T-helper 22 cell (primary cell): ENCODE measurements at places on chromosomes 7 and 10.

- DNase-seq: peak; percentile 0
These were observed 59.1 kb downstream of the ZNF365 start for GRCh38 chr10:62433181-62433692.

DNA sequence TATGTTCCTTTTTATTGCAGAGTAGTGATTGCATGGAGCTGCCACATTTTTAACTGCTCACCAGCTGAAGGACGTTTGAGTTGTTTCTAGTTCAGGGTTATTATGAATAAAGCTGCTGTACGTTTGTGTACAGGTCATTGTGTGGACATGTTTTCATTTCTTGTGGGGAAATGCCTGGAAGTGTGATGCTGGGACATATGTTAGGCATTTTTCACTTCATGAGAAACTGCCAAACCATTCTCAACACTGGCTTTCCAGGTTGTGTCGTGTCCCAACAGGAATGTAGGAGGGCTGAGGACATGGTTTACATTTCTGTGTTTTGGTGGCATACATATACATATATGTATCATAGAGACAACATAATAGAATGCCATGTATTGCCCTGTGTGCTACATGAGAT, 73.0 kb downstream of the NEURL1 start:
- no peak for DNase-seq

DNA sequence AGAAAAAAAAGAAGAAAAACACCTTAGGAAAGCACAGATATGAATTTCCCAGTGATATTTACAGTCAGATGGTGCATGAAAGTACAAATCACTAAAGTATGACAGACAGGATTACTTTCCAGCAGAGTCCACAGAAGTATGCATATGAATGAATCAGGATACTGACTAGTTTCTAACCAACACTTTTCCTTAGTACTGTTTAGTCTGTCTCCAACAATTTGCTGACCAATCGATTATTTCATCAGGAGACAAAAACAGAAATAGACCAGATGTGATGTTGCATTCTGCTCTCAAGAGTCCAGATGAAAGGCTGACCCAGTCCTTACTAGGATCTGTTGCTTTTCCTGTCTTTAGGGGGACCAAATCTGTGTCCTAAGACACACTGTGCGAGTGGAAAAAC, 14.6 kb downstream of the SLC35B4 start:
- no peak for DNase-seq

DNA sequence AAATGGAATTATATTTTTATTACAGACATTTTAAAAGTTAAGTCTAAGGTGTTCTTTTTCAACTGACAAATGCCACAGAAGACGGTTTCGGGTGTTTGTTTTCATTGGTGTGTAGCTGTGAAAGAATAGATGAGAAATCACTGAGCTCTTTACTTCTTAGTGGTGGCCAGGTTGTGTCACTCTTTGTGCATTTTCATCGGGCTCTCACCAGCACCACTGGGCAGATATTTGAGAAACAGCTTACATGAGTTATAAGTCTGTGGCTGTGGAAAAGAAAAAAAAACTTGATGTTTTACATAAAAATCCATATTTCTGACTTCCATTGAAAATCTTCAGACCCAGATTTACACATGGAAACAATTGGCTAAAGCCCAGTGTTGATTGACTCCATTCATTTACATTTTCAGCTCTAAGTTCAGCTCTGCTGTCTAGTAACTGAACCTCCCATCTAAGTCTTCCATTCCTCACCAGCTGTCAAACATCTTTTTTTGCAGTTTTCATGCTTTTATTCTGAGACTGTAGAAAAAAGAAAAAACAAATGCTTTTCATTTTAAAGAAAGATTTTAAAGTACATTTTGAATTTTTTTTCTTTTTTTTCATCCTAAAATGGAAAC, 22.3 kb downstream of the CABCOCO1 start:
- DNase-seq: no peak

- no peak for DNase-seq
These were observed 90.8 kb downstream of the JMJD1C start for GRCh38 chr10:63374991-63375390.

- no peak for DNase-seq
These were observed 7.3 kb upstream of the PCDH15 start for GRCh38 chr10:54808186-54808935.

DNA sequence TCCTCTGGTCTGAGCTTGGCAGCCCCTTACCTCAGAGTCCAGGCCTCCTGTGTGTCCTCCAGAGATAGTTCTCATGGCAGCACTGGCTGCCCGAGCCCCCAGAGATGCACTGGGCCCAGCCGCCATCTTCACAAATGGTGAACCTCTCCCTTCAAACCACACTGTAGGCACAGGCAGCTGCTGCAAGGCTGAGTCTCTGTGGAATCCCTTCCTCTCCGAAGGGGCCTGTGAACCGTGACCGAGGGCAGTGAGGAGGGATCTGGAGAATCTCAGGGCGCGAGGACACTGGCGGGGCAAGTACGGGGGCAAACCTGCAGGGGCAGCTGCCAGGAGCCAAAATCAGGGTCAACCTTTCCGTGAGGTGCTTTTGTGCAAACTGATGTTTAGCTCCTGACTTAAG, 69.5 kb upstream of the CFAP46 start:
- no peak for DNase-seq

- no peak for DNase-seq
These were observed 132.6 kb upstream of the PODXL start for GRCh38 chr7:131688738-131689661.

- no peak for DNase-seq
These were observed 499.3 kb downstream of the GLRX3 start for GRCh38 chr10:130635528-130635927.

DNA sequence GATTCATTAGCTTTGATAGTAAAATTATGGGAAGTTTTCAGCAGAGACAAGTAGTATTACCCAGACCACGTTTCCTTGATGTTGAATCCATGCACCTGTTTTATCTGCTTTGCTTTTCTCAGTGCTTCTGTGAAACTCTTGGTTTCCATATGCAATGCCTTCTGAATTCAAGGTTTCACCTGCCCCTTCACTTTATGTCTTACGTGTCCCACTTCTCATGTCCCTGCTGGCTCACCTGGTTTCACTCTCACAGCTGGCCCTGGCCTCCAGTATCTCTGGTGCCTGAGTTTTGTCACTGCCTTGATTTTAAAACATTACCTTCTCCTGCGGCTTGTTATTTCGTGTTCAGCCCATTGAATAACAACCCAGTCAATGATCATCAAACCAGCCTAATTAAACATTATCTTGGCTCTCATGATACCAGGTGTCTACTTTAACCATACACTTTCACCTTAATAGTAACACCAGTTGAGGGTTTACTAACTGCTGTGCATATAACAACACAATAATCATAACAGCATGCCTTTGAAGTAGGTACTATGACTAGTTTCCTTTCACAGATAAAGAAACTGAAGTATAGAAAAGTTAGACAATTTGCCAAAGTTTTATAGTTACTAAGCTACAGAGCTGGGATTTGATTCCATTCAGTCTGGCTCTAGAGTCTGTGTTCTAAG, 175.7 kb upstream of the PCLO start:
- DNase-seq: no peak

DNA sequence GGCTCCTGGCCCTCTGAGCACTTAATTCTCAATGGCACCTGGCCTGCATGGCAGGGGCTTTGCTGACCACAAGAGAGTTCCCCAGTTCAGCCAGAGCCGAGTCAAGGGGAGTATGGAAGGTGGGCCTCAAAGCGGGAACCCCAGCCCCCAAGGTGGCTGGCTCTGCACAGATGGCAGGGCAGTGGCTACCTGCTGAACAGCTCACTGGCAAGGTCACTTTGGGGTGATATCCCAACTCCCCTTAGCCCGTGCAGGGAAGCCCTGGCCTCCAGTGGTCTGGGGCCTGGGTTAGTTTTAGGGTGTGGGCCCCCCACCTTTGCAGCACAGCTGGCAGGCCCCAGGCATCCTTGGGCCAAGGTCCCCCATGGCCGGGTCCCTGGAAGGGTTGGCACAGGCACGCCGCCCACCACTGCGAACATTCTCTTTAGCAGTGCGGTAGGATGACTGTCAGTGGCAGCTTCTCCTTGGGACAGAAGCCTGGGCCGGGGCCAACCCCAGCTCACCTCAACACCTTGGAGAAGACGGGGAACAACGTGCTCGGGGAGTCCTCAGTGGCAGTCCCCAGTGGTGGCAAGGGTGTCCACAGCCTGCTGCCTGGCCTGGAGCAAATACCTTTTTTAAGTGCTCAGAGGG, 36.8 kb downstream of the PPIF start:
- DNase-seq: no peak

DNA sequence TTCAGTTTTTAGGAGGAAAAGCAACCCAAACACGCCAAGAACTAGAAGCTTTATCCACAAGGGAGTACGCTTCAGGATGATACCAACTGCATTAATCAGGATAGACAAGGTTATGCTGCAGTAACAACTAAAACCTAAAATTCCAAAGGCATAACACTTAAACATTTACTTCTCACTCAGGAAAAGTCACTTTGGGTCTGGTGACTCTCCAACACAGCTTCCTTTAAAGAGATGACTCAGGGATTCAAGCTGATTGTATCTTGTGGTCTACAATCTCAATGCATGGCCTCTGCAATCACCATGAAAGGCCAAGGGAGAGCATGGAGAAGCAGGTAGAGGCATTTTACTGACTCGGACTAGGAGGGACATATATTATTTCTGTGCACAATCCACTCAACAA, 315.8 kb downstream of the KCNMA1 start:
- DNase-seq: no peak

DNA sequence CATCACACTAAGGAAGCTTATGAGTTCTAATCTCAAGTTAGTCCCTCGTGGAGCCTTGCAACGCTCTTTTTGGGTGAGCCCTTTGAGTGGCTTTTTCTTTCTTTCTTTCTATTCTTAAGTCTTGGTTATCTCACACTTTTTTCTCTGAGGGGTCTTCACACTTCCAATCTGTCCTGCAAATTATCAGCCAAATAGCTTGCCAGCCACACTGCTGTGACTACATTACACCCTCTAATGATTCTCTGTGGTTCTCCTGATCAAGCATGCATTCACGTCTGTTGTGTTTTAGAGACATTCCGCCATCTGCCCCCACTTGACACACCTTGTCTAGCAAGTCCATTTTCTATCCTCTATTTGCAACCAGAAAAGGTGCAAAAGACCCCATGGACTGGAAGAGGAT, 340.2 kb downstream of the THSD7A start:
- DNase-seq: no peak

DNA sequence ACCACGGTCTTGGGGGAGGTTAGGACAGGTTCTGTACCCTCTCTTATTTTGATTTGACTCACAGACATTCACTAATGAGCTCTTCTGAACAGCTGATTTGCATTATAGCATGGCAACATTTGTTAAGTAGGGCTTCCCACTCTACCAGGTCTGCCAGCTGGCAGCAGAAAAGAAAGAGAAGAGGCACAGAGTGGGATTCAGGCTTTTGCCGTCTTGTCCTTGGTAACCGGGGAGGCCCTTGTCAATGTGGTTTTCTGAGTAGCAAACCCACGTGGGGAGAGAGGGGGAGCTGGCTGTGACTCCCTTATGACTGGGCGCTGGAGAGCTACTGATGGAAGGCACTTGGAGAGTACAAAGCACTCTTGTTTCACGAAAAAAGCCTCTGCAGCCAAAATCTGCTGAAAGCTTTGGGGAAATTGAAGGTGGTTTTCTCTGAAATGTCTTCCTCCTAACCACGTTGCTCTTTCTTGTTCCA, 355.3 kb upstream of the GALNT17 start:
- peak; percentile 20 for DNase-seq

DNA sequence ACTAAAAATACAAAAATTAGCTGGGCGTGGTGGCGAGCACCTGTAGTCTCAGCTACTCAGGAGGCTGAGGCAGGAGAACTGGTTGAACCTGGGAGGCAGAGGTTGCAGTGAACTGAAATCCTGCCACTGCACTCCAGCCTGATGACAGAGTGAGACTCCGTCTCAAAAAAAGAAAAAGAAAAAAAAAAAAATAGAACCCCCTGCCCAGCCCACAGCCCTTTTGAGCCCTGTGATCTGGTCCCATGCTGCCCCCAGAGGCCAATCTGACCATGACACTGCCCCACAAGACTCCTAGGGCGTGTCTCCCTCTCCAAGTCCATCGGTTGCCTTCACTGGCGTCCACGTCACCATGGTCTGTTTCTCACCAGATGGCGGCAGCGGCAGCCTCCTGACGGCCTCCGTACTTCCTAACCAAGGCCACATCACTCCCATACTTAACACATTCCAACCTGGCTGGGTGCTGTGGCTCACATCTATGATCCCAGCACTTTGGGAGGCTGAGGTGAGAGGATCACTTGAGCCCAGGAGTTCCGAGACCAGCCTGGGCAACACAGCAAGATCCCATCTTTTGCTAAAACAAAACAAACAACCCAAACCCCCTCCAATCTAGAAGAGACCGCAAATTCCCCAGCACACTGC, 18.0 kb downstream of the STX1A start:
- no peak for DNase-seq

DNA sequence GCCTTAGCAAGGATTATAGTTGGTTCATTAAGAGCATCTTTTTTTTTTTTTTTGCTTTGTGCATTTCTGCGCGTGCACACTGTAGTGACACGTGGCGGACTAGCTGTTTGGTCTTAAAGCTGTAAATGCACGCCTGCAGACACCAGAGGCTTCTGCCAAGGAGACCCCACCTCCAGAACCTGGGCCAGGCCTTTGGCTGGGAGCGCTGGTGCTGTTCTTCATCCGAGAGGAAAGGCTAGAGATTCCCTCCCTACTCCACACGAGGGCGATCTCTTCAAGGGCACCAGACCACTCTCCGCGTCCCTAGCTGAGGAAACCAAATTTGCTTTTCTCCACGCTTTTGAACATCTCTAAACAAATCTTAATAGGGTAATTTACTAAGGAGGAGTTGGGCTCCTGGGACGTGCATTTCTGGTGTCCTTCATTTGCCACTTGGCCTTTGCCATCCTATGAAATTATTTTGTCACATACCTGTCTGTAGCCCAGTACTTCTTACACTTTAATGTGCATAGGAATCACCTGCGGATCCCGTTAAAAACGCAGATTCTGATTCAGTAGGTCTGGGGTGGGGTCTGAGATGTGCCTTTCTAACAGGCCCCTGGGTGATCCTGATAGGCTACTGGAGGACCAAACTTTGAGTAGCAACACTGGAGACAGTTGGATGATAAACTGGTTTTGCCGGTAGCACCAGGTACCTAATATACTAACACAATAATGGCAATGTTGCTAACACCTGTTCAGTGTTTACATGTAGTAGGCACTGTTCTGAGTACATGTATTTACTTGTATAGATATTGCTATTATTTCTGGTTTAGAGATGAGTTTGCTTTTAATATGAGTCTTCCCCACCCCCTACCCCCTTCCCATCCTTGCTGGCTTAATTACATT, 1.3 kb upstream of the SLC26A5 start:
- no peak for DNase-seq

- no peak for DNase-seq
These were observed 44.4 kb downstream of the TSPAN15 start for GRCh38 chr10:69495666-69496065.
